Smooth muscle cell of the brain vasculature (primary cell): ENCODE measurements at places on chromosomes 7 and 10.

DNA sequence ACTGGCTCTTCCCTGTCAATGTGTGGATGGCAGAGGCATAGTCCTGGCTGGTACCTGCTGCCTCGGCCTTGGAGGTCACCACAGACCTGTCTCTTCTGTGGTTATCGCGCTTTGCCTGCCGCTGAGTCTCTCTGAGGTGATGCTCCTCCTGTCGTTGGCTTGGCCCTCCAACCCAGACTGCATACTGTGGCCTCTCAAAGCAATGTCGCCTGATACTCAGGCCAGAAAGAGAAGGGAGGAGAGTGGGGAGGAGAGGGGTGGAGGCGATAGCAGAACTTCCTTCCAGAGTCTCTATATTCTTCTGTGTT lies 133.2 kb upstream of the KCNMA1 start:
- no peak for DNase-seq

GRCh38 chr7:113046453-113046852 lies 40.2 kb downstream of the GPR85 start:
- no peak for DNase-seq

- DNase-seq = no peak
These were observed 208.7 kb downstream of the DOCK4 start for GRCh38 chr7:111997546-111997945.

DNA sequence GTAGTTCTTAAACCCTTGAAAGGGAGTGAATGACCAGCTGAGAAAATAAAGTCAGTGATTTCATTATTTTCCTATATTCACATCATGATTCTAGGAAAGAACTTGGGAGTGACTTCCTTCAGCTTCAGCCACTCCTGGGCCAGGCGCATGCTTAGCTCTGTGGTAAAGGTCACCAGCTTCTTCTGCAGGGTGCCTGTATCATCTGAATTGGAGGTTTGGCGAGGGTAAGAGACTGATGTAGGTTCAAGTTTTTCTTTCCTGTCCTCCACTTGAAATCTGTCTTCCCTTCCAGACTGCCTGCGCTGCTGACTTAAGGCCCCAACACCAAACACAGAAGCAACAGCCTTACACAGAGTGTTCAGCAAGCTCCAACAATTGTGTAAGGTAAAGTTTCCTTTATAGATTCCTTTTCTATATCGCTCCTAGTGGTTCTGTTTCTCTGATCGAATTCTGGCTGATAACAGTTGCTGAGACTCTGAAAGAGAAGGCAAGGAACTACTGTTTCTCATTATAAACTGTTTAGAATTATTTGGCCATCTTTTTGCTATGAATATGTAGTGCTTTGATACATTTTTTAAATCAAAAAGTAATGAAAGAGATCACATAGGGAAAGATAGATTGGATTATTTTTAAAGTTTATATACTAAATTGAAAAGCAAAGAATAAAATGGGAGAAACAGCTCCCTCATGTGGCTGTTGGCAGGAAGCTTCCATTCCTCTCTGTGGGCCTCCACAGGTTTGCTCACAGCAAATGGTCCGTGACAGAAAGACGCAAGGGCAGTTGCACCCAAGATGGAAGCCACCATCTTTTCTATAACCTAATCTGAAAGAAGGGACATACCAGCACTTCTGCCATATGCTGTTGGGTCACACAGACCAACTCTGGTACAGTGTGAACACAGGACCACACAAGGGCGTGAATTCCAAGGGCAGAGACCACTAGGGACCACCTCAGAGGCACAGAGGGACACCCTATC lies 14.0 kb downstream of the GATAD1 start:
- no peak for DNase-seq

- DNase-seq = no peak
These were observed 182.8 kb downstream of the SEC23IP start for GRCh38 chr10:120075349-120075748.

DNA sequence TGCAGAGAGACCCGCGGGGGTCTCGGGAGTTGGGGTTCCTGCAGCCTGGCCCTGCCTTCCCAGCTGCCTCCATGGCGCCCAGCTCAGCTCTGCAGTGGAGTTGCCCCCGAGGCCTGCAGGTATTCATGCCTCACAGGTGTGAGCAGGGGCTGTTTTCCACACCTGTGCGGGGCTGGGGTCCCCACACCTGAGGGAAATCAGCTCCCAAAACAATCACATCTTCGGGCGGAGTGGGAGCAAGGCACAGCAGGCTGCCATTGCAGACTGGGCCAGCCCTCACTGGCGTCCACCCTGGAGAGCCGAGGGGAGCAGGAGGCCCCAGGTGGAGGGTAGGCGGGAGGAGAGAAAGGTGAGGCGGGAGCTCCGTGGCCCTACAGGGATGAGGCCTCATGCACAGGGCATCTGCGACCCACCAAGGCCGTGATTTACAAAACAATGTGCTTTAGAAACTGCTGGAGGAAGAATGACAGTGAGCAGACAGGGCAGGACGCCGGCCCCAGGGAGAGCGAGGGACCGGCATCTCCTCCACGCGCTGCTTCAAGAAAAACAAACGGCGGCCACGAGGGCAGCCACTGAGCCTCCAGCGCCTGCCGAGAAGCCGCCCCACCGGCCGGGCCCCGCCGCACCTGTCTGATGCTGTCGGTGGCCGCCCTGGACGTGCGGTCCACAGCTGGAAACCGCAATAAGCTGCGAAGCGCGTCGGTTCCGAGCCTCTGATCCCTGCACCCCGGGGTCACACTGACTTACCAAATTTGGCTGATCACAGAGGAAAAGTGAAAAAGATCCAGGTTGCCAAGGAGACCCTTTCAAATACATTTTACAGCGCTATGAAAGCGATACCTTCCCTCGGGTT lies 53.0 kb upstream of the PDGFA start:
- no peak for DNase-seq

- DNase-seq = no peak
These were observed 103.0 kb upstream of the PCGF5 start for GRCh38 chr10:91117505-91117904.

GRCh38 chr7:39102234-39102633 lies 124.5 kb downstream of the POU6F2 start:
- DNase-seq = no peak

GRCh38 chr7:130521258-130521951 lies 29.5 kb downstream of the MEST start:
- no peak for DNase-seq
